Caki2 (cell line): ENCODE measurements at places on chromosomes 2 and 18.

DNA sequence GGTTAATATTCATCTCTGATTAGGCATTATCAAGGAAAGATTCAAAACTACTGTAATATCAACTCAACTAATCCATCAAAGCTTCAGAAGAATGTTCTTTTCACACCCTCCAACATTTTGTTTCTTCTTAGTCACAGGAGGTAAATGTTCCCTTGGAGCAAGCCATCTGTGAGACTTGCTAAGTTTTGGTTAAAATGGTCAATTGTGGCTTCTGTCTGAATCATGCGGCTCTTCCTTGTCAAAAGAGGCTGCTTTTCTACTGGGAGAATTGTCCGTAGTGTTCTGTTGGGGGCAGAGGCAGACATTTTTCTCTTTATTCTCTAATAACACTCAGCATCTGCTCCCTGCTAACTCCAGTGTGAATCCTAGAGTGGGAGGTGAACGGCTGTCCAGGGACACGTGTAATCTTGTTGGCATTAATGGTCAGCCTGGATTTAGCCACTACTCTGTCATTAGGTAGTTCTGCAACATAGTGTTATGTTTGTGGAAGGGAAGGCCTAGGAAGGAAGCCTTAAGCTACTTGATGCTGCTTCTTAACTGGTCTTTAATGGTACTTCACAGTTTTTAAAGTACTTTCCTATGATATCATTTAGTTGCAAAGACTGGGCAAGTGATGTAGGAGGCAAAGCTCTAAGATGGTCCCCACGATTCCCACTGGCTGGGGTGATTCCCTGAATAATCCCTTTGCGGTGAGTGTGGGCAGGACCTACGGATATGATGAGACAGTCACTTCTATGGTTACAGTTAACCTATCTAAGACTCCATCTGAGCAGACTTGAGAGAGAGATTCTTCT lies 22.6 kb upstream of the FAP start:
- no peak for DNase-seq

DNA sequence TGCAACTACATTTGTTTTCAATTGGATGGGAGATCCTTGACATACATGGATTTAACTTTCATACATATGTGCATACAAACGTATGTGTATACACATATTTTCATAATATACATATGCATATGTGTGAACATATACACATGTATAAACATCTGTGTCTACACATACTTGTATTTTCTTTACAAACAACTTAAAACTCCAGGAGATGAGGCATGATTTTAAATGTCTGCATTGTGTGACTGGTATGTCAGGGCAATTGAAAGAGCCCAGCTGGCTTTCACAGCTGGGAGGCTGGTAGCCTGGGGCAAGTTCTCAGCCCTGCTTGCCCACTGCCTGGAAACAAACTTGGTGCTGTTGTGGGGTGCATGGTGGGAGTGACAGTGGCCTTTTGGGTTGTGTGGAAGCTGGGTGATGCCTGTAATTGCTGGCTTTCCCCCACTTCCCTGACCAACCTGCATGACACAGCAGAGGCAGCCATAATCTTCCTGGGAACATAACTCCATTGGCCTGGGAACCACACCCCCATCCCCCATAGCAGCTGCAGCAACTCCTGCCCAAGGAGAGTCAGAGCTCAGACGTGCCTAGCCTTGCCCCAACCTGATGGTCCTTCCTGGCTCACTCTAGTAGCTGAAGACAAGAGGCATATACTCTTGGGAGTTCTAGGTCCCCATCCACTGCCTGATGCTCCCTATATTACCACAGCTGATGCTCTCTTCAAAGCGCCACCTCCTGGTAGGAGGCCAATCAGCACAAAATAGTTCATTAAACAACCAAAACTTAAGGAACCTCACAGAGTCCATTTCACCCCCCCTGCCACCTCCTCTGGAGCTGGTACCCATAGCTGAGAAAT lies 158.3 kb downstream of the CERS6 start:
- no peak for DNase-seq

GRCh38 chr2:224122542-224122941 lies 83.5 kb upstream of the SERPINE2 start:
- DNase-seq: no peak

GRCh38 chr2:124050833-124051497 lies 25.9 kb downstream of the CNTNAP5 start:
- DNase-seq: no peak

- DNase-seq: no peak
These were observed 73.4 kb downstream of the CCDC93 start for GRCh38 chr2:117940436-117940835.
